Stimulated activated CD4-positive, alpha-beta T cell treated with anti-CD3 and anti-CD28 coated beads, Interleukin-1b, Interleukin-23, amount 100 ng/mL, for 24 hours (primary cell): ENCODE measurements at places on chromosomes 1 and 21.

DNA sequence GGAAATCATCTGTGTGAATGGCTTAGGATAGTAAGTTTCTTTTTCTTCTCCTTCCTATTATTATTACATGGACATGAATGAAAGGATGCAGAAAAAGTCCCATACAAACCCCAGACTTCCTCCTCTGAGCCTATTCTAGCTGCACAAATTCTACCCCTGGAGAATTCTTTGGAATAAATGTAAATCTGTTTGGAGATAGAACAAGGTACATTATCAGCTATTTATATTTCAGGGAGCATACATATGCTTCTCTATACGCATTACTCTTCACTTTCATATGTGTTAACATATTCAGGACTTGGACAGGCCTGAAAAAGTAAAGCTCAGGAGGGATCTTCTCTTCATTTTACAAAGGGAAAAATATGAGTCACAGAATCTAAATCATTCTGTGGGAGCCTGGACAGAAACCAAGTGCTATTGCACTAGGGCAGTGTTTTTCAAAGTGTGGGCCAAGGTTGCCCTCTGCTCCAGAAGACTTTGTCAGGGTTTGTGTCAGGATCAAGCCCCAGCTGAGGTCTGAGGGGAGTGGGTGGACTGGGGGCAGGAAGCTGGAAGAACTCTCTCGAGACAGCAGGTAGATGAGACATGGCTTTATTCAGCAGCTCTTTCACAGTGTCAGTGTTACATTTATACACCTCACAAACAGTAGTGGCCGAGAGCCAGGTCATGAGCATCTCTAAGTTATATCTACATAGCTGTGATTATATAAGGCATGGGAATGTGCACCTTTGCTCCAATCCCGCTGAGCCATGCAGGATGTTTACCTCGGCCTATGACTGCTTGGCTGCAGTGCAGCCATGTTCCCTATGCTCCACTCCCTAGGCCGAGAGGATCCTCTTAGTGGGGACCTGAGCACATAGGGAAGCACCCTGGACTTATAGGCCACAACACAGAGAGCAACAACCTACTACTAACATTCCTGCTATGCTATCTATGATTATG, 114.3 kb downstream of the GDAP2 start:
- DNase-seq: no peak

- no peak for DNase-seq
Observed at GRCh38 chr1:153957744-153958110, 685 bp downstream of the CRTC2 start.

DNA sequence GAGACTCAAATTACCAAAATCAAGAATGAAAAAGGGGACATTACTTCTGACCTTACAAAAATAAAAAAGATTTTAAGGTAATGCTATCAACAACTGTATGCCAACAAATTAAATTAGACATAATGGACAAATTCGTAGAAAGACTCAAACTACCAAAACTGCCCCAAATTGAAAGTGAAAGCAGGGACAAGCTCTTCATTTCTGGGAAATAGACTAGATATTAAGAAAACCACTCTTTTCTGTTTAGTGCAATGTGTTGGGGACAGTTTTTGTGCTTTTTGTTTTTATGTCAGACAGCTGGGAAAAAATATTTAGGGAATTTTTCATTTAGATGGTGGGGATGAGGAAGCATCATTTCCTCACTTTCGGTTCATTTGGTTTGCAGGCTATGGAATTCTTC, 4.9 kb upstream of the GBP1 start:
- no peak for DNase-seq

DNA sequence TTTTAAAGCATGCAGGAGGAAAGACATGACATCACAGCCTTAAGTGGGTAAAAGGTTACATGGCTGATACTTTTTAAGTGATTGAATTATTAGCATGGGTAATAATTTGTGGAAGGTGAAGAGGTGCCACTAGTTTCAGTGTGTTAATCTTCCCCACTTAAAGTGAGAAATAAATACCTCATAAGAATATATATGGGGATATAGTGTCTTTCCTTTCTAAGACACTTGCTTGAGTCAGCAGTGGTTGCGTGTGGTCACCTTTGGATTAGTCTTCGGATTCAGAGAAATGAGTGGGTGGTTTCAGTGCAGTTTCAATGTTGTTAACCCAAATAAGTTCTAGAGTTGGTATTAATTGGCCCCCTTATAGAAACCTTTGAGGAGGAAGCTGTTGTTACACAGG, 94.1 kb downstream of the ADGRL2 start:
- no peak for DNase-seq

DNA sequence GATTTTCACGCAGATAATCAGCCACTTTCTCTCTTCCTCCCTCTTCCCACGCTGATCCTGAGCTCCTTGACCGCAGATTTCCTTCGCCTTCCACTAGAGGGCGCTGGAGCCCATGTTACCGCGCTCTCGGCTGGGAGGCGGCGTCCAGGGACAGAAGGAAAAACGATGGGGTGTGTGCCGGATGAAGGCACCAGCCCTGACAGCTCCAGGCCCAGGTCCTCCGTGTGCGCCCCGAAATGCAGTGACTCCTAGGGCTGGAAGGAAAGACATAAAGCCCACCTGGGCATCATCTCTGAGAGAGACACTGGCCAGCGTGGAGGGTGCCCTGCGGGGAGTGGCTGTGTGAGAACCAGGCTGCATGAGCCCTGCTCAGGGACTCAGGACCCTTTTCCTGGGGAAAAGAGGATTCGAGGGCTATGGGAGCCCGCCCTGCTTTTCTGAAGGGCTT, 44.9 kb upstream of the CYP2J2 start:
- peak; percentile 18 for DNase-seq

GRCh38 chr1:198258491-198258890, 101.7 kb downstream of the NEK7 start:
- DNase-seq: no peak
